Brain pericyte (primary cell): ENCODE measurements at places on chromosomes 1 and 21.

DNA sequence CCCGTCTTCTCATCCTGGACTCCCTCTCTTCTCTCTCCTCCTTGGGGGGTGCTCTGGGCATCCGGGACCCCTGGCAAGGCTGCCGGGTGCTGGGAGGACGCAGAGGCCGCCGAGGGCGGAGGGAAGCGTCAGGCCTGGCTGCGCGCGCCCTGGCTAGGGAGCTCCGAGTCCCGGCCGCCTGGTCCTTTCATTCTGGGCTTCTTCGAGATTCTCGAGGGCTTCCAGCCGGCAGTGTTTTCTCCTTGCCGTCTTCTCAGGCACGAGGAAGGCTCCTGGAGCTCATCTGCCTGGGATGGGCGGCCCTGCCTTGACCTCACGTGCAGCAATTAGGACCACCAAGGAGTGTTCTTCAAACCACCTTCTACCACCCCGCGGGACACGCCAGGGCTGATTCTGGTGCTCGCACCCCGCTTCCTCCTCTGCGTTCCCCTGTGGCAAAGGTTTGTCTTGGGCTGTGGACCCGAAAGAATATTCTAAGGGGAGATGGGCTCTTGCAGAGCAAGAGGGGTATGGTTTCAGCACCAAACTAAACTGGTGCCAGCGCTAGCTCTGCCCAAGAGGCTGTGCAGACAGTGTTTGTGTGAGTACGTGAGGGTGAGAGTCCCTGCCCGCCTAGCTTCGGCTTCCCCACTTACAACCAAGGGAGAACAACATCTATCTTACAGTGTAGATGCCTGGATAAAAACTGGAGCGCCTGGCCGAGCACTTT lies 36.5 kb downstream of the PIK3CD start:
- no peak for DNase-seq

- no peak for DNase-seq
Observed at GRCh38 chr1:234476172-234476571, 2.8 kb downstream of the TARBP1 start.

DNA sequence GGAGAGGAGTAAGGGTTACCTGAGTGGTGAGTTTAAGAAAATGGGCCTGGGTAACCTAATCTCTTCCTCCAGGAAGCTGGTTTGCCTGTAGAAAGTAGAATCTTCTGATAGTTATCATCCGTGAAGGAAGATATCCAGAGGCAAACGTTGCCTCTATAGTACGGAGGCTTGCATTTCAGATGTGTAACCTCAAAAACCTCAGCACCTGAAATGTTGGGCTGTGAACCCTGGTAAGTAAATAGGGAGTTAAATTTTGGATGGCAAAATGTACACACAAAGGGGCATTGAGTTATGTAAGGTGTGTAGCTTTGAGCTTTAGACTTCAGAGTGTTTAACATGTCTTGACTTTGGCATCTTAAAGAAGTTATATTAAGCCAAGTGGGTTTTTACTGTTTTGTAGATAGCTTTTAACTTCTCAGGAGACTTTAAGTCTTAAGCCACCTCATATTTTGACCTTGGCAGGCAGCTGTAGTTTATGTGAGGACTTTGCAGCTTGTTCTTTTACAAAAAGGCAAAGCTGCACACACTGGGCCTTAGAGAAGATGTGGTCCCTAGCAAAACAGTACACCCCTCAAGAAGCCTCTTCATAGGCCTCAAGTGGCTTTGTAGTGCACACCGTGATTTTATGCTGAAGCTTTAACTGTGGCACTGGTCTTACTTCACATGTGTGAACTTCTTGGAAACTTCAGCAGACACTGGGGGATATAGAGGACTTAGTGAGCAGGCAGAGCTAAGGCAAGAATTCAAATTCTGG lies 83.4 kb downstream of the SNRPE start:
- no peak for DNase-seq

DNA sequence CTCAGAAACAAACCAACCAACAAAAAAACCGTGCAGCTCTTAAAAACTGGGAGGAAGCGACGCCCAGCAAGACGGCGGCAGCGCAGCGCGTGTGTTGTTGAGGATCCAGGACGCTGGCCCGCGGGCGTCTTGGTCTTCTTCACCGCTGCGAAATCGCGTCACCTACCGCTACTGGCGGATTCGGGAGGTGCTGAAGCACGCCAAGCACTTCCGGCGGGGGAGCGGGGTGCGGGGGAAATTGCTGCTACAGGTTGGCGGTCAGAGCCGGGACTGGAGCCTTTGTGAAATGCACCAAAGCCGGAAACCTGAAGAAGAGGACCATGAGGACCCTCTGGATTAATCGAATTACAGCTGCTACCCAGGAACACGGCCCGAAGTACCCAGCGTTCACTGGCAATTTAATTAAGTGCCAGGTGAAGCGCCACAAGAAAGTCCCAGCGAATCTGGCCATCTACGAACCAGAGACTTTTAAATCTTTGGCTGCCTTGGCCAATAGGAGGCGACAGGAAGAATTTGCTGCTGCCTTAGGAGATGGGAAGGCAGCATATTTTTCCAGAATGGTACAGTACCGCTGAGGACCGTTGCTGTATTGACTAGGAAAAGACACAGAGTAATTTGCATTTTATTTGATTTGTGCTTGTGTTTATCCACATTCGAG lies 11.9 kb upstream of the RIPPLY3 start:
- DNase-seq = no peak

DNA sequence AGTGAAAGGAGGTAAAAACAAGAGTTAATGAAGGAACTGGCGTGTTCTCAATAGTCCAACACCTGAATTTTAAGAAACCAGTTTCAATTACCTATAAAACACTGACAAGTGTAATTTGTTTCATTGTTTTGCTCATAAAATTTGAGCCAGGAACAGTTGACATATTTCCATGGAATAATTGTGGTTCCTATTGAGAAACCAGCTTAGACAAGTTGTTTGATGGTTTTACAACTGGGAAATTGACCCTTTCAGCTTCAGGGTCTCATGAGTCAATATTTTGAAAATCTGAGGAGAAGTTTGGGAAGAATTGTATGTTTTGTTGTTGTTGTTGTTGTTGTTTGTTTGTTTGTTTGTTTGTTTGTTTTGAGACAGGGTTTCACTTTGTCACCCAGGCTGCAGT lies 69.1 kb upstream of the GADD45A start:
- DNase-seq = no peak

GRCh38 chr1:45305231-45305630 lies 21.5 kb upstream of the HPDL start:
- no peak for DNase-seq

- DNase-seq = no peak
Observed at GRCh38 chr1:167668108-167668507, 38.1 kb downstream of the RCSD1 start.

GRCh38 chr1:7516341-7516740 lies 254.8 kb upstream of the VAMP3 start:
- no peak for DNase-seq

DNA sequence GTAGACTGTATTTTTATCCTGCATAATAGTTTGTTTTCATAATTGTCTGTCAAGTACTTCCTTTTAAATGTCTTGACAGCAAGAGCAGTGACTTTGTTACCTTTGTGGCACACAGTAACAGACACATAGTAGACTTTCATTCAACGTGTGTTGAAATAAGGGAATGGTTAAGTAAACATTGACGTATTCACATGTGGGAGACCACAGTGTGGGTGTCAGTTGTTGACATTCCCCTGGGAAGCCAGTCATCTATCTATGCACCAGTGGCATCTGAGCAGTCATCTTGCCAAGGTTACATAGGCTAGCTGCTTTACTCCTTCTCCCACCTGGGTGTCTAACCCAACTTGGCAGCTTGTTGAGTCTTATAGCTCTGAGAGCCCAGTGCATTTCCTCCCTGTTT lies 1.4 kb upstream of the NUP133 start:
- no peak for DNase-seq

DNA sequence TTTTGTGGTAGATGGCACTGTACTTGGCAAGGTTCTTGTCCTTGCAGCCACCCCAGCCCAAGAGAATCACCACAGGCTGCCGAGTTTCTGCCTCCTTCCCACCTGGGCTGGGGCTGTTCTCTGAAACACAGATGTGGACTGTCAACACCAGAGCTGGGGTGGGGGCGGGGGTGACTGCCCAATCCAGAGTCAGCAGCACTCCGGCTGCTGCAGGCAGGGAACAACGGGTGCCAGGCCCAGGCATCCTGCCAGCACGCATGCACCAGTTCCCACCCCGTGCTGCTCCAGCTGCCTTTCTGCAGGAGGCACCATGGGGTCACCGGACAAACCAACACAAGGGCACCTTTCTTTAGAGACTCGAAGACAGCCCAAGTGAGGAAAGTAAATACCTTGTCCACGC lies 14.1 kb downstream of the TMEM53 start:
- no peak for DNase-seq

GRCh38 chr1:29743931-29744330 lies 507.6 kb downstream of the PTPRU start:
- no peak for DNase-seq
